ENCODE measurements at places on chromosomes 5 and 9. TPM values are rescaled to one million over a fixed set of nuclear protein-coding genes. Genes with fewer than 3 reads are reported as not detected.

The WNT8A gene
- total RNA-seq: not detected

The TSC1 gene
- 39.9 TPM for total RNA-seq

The TRPM3 gene
- under 0.01 TPM for total RNA-seq

The PCDH1 gene
- total RNA-seq: 121 TPM

The PDZD2 gene
- 11.5 TPM for total RNA-seq

The LCP2 gene
- not detected for total RNA-seq

The PRRC2B gene
- total RNA-seq: 49.2 TPM

The SLC46A2 gene
- total RNA-seq: not detected

Measured in nasal cavity respiratory epithelium epithelial cell of viscerocranial mucosa (primary cell).